ENCODE measurements at places on chromosomes 2 and 18. TPM values are rescaled to one million over a fixed set of nuclear protein-coding genes. Genes with fewer than 3 reads are reported as not detected.
A peak's percentile ranks its signal among the peaks of the same experiment; 100 is the strongest.

KCNIP3 gene
- total RNA-seq = 35.1 TPM

DNA sequence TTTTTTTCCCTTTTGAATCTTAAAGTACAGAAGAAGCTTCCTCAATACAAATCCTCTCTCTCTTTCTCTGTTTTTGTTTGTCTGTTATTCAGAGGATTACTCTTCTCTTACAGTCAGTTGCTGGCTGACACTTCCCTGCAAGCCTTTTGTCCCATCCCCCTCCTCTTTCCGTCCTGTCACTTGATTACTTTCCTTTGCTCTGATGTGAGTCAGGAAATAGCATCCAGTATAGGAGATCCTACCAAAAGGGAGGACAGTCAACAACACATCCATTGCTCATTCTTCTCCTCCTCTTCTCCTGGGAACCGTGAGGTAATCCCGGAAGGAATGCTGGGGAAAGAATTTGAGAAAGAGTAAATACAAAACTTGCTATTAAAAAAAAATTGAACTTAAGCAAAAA is 79.3 kb upstream of the SCN7A start:
- DNase-seq = no peak
- no peak overlapping the region for H3K4me3 ChIP-seq
- no peak overlapping the region for H3K27ac ChIP-seq
- no peaks in the 10 kb centered on the region for H3K36me3 ChIP-seq
- no peaks in the 10 kb centered on the region for H3K27me3 ChIP-seq
- H3K4me1 ChIP-seq = no peaks in the 10 kb centered on the region

DNA sequence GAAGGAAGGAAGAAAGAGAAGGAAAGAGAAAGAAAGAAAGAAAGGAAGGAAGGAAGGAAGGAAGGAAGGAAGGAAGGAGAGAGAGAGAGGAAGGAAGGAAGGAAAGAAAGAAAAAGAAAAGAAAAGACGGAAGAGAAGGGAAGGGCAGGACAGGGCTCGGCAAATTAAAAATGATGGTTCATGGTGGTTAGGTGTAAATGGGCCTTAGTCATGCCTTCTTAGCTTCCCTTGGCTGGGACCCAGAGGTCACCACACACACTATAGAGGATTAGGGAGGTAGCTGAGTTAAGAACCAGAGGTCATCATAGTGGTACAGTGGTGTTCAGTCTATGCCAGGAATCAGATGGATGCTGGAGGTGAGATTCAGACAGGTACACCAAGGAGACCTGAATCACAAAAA is 9.3 kb upstream of the ATL2 start:
- H3K27me3 ChIP-seq = no peaks in the 10 kb centered on the region
- no peak overlapping the region for H3K27ac ChIP-seq
- no peaks in the 10 kb centered on the region for H3K36me3 ChIP-seq
- no peak overlapping the region for H3K4me3 ChIP-seq

GRCh38 chr2:83640506-83640905 is 818.6 kb downstream of the SUCLG1 start:
- H3K36me3 ChIP-seq = no peaks in the 10 kb centered on the region
- no peak overlapping the region for H3K4me3 ChIP-seq
- H3K27me3 ChIP-seq = no peaks in the 10 kb centered on the region
- no peak for DNase-seq

MRPS9 gene
- total RNA-seq = 16.5 TPM

- H3K4me1 ChIP-seq = peaks cover 12% of the 10 kb centered on the region
- DNase-seq = no peak
- no peak overlapping the region for H3K27ac ChIP-seq
- H3K27me3 ChIP-seq = no peaks in the 10 kb centered on the region
- H3K36me3 ChIP-seq = no peaks in the 10 kb centered on the region
Observed at GRCh38 chr2:151774506-151774905, 40.2 kb upstream of the NEB start.

DNA sequence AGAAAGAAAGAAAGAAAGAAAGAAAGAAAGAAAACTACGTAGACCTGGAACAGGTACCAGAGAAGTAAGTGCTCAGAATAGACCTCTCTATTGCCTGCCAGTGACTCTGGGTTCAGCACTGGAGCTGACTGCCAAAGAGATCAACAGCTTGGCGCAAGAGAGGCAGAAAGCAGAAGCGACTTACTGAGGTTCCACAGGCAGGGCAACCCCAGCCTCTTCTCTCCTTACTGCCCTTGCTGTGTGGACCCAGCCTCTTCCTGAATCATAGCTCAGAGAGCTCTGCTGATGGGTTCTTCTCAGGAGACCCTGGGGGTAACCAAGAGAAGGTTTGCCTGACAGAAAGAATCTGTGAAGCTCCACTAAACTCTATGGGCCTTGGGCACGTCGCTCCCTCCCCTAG is 7.1 kb downstream of the CAPN13 start:
- no peak for DNase-seq
- no peaks in the 10 kb centered on the region for H3K4me1 ChIP-seq
- H3K27ac ChIP-seq = no peak overlapping the region
- no peaks in the 10 kb centered on the region for H3K36me3 ChIP-seq

GRCh38 chr2:145939949-145940348 is 1420.0 kb upstream of the ZEB2 start:
- H3K4me3 ChIP-seq = no peak overlapping the region
- no peaks in the 10 kb centered on the region for H3K36me3 ChIP-seq
- H3K27me3 ChIP-seq = no peaks in the 10 kb centered on the region
- no peaks in the 10 kb centered on the region for H3K4me1 ChIP-seq

DNA sequence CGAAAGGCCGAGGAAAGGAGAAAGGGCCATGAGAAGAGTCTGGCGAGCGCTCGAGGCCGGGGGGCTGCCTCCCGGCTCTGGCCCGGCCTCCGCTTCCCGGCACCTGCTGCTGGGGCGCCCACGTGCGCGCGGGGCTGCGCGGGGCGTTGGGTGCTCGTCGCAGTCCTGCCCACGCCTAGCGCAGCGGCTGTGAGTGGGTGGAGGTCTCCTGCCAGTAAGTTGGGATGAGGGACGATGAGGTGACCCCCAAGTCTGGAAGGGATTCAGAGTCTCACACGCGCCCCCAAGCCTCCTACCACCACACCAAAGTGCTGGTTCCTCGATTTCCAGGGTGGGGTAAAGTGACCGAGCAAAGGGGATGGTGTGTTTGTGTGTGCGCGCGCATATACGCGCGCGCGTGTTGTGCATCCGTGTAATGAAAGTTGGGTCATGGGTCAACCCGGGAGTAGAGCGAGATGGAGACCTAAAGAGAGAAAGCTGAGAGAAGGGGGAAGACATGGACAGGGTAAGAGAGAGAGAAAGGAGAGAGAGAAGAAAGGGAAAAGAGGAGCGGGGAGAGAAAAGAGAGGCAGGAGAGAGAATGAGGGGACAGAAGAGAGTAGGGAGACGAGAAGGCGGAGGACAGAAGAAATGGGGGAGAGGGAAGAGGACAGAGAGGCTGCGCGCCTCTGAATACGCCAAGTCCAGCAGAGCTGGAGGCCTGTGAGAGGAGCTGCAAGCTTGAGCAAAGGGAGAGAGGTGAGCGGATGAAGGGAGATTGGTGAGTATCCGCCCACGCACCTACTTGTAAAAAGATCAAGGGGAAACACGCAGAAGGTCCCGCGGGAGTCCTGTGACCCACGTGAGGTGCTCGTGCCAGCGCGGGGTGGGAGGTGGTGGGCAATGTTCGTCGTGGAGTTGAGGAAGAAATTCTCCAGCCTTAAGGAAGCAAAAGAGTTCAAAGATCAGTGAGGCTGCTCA is 1.7 kb upstream of the NETO1 start:
- no peak for DNase-seq
- no peak overlapping the region for H3K27ac ChIP-seq
- peak overlapping the region; percentile 55 for H3K4me3 ChIP-seq
- H3K27me3 ChIP-seq = peaks cover 25% of the 10 kb centered on the region
- H3K4me1 ChIP-seq = peaks cover 29% of the 10 kb centered on the region

CNDP1 gene
- total RNA-seq = 1.0 TPM

GRCh38 chr2:239327536-239328350 is 73.1 kb downstream of the HDAC4 start:
- no peaks in the 10 kb centered on the region for H3K36me3 ChIP-seq
- no peak for DNase-seq
- no peaks in the 10 kb centered on the region for H3K27me3 ChIP-seq

DNA sequence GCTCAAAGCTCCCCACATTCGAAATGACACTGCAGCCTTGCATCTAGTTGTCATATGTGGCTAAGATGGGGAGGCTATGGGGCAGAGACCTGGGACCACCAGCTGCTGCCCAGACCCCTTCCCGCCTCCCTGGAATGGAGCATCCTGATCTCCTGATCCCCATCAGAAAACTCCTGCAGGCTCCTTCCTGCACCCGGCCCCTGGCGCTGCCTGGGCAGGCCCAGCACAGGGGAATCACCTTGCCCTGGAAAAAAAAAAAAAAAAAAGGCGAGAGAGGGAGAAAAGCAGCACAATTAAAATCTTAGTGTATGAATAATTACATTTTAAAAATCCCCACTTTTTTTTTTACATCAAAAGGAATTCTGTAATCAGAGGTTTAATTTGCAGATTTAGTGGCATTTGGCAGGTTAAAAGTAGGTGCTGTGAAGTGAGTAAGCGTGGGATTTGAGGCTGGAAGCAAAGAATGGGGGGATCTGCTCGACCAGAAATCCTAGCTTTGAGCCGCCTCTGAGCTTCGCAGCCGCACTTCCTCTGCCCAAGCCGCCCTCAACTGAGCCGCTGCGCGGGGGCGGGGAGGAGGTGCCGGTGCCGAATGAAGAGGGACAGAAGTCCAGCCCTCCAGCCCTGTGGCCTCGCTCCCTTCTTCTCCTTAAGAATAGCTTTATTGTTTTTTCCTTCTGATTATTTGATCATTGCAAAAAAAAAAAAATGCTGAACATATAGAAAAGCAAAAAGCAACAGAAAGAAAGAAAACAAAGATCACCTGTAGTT is 30.0 kb downstream of the THNSL2 start:
- peak; percentile 26 for DNase-seq
- H3K27me3 ChIP-seq = peaks cover 33% of the 10 kb centered on the region
- H3K4me1 ChIP-seq = peaks cover 17% of the 10 kb centered on the region
- H3K4me3 ChIP-seq = no peak overlapping the region

DNA sequence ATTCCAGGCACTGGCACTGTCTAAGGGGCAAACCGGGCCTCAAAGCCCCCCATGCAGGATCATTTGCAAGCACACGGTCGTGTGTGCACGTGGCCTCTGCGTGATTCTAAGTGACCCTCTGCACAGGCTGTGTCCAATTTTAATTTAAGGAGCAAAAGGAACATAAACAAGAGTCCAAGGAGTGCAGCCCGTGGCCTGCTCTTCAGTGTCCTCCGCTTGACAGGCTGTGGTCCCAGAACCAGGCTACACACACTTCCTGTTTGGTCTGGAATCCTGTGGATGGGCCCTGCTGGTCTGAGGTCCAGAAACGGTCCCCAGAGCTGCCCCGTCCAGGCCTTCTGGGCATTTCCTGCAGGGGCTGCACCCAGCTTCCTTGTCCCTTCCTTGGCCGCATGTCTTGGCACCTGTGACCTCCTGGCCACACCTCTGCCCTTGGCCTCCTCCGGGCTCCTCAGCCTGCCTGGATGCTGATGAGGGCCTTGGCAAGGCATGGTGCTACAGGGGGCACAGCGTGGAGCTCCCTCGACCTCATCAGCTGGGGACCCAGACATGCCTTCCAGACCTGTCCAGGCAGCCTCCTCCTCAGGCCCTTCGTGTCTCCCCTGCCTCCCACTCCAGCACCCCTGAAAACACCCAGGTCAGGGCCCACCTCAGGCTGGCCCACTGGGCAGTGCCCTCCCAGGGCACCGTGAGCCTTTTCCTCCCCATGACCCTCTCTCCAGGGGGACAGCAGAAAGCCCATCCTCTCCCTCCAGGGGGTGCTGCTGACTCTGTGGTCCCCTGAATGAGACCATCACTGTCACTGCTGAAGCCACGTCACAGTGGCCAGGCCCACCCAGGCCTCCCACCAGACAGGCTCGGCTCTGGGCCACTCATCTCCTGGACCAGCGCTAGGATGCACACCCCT is 136.4 kb upstream of the GPC1 start:
- no peak for DNase-seq
- H3K27me3 ChIP-seq = no peaks in the 10 kb centered on the region
- H3K4me1 ChIP-seq = no peaks in the 10 kb centered on the region
- no peak overlapping the region for H3K4me3 ChIP-seq

GREB1L gene
- 6.9 TPM for total RNA-seq

DNA sequence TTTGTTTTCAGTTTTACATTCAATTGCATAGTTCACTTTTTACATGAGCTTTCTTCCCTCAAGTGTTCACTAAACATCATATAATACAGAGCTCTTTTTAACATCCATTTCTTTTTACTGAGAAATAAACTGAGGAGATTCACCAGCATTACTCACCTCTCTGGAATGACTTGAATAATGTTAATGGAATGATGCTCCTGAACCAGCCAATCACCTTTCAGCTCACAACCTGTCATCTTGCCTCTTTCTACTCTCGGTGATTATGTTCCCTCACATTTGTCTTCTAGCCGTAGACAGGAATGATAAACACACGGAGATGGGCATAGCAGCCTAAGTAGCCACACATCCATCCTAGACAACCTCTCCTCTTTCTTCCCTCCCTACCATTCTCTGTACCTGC is 301.7 kb downstream of the PAX3 start:
- no peak overlapping the region for H3K4me3 ChIP-seq
- H3K4me1 ChIP-seq = no peaks in the 10 kb centered on the region
- no peaks in the 10 kb centered on the region for H3K27me3 ChIP-seq
- DNase-seq = no peak

CABYR gene
- 0.84 TPM for total RNA-seq

- H3K36me3 ChIP-seq = no peaks in the 10 kb centered on the region
- H3K27ac ChIP-seq = no peak overlapping the region
- no peaks in the 10 kb centered on the region for H3K4me1 ChIP-seq
- H3K4me3 ChIP-seq = no peak overlapping the region
- no peaks in the 10 kb centered on the region for H3K27me3 ChIP-seq
- no peak for DNase-seq
Observed at GRCh38 chr2:78408795-78409118, 616.7 kb upstream of the REG3G start.

DNA sequence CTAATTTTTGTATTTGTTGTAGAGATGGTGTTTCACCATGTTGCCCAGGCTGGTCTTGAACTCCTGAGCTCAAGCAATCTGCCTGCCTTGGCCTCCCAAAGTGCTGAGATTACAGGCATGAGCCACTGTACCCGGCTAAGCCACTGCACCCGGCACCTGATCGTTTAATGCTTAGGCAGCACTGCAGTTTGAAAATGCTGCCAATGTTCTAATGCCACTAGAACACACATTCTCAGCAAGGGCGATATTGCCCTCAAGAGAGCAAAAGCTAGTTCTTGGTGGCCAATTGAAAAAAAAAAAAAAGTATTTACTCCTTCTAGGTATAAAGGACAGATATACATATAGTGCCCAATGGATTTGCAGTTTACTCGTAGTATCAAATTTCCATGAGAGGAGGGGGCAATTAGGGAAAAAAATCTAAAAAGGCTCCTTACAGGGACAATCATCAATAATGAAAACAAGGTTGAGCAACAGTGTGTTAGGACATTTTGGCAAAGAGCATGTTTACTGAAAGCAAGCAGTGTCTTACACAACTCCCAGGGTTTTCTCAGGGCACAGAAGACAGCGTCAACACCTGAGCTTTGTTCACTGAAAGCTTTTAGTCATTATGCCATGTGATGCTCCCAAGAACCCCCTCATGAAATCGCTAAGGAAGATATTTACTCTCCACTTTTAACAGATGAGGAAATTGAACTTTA is 199.9 kb upstream of the PKDCC start:
- no peak overlapping the region for H3K27ac ChIP-seq
- H3K4me1 ChIP-seq = no peaks in the 10 kb centered on the region
- H3K36me3 ChIP-seq = no peaks in the 10 kb centered on the region
- DNase-seq = peak; percentile 58

Data from tibial nerve (tissue), 4 donors.